PC-9 (cell line): ENCODE measurements at places on chromosomes 16 and 17.

DNA sequence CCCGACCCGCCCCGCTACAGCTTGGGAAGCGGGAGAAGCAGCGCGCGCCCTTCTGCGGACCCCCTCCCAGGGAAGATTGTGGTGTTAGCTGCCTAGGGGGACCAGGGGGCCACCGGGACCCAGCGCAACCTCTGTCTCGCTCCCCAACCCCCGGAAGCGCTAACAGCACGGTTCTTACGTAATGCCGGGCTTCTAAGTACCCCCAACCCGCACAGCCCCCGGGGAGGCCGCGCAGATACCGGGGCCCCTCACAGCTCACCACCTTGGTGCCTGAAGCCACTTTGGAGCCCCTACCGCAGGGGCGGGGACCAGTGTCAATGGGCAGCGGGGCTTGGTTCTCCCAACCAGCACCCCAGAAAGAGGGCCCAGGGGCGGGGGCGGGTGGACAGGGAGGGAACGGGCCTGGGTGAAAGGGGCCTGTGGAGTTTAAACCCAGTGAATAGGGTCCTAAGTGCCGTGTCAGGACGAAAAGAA is 348 bp downstream of the MPP2 start:
- DNase-seq, result no peak

DNA sequence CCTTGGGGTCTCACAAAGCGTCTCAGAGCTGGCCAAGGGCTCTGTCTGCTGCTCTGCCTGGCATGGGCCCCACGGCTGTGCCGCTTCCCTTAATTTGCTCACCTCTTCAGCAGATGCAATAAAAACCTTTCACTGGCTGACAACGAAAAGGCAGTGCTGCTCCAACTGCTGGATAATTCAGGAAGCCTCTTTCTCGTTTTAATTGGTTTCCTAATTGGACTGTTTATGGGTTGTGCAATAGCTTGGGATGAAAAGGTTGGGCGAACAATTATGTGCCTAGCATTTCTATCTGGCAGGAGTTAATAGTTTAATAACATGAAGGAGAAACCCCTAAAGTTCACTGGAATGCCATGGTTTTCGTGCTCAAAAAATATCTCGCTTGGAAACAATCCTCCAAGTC is 234.1 kb upstream of the IRX5 start:
- DNase-seq, result no peak

DNA sequence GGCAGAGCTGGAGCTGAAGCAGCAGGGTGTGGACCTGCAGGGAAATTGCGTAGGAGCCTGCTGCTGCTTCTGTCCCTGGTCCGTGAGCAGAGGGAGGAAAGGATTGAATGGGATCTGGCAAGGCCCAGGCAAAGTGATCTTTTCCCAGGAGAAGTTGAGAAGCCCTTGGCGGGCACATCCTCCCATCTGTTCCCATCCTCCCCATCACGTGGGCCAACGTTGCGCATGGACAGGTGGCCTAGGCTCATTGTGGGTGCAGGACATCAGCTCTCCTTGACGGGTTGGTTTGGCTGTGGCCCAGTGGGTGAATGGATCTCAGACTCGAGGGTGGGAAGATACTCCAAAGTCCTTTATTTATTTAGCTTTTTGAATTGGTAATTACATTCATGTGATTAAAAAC is 29.4 kb upstream of the POLR3E start:
- DNase-seq, result no peak

GRCh38 chr16:56738221-56738620 is 8.3 kb downstream of the NUP93 start:
- DNase-seq, result no peak

DNA sequence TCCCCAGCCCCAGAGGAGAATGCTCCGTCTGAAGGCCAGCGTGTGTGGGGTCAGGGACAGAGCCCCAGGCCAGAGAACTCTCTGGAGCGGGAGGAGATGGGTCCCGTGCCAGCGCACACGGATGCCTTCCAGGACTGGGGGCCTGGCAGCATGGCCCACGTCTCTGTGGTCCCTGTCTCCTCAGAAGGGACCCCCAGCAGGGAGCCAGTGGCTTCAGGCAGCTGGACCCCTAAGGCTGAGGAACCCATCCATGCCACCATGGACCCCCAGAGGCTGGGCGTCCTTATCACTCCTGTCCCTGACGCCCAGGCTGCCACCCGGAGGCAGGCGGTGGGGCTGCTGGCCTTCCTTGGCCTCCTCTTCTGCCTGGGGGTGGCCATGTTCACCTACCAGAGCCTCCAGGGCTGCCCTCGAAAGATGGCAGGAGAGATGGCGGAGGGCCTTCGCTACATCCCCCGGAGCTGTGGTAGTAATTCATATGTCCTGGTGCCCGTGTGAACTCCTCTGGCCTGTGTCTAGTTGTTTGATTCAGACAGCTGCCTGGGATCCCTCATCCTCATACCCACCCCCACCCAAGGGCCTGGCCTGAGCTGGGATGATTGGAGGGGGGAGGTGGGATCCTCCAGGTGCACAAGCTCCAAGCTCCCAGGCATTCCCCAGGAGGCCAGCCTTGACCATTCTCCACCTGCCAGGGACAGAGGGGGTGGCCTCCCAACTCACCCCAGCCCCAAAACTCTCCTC is 10.4 kb downstream of the CX3CL1 start:
- DNase-seq, result no peak

- DNase-seq, result no peak
Observed at GRCh38 chr17:67628580-67629013, 89.1 kb upstream of the NOL11 start.

GRCh38 chr17:78652024-78652423 is 74.8 kb upstream of the DNAH17 start:
- DNase-seq, result no peak

- peak; percentile 70 for DNase-seq
Observed at GRCh38 chr16:57409870-57410587, 5.5 kb downstream of the CCL17 start.

GRCh38 chr16:57184887-57185445 is 873 bp downstream of the PSME3IP1 start:
- DNase-seq, result no peak

DNA sequence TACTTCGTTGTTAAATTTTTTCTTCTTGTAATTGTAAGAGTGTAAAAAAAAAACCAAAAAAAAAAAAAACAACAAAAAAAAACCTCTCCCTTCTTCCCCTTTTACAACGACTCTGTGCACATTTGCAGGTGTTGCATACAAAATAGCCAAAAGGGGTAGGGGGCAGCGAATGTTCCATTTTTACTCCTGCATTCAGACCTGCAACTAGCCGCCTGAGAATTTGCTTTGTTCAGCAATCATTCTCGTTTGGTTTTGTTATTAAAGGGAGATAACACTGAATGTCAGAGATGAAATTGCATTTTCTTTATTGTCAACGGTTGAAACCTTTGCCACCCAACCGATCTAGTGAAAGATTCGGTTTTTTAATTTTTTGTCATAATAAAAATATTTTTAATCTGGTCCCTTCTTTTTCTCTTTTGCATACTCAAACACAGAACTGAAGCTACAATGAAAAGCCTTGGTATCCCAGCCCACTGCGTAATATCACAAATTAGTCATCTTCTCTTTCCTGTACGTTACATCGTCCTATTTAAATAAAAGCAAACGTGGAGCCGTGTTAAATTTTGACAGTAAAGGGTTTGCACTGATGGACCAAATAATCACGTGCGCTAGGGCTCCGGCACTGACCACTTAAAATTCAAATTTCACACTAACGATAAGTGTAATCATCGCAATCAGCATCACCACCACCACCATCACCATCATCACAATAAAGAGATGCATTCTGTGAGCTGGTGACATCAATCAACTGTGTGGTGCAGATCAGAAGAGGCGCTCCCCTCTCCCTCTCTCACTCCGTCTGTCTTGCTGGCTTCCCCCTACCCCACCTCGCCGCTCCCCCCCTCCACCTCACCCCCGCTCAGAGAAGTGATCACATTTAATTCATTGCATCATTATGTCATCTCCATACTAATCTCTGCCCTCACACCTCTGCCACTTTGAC is 406.2 kb upstream of the PSMD7 start:
- DNase-seq, result no peak

GRCh38 chr16:54370278-54371040 is 83.9 kb upstream of the IRX3 start:
- DNase-seq, result no peak

DNA sequence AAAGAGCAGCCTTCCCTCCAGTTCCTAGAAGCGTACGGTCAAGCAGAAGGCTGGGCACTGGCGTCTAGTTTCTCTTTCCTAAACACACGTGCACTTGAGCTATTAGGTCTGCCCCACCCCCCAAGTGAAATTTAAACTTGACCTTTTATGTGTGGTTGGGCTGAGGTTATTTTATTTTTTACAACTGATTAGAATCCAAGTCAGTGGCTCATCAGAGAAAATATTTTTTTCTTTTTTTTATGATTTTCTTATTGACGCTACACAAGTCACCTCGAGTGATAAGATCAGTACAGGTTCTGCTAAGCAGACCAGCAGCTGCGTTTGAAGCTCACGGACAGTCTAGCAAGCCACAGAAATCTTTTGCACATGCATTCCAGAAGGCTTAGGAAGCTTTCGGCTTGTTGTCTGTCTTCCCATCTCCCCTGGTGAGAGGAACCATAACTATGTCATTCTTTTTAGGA is 95.1 kb downstream of the ZFHX3 start:
- no peak for DNase-seq

GRCh38 chr16:58422809-58423208 is 30.5 kb downstream of the GINS3 start:
- no peak for DNase-seq

DNA sequence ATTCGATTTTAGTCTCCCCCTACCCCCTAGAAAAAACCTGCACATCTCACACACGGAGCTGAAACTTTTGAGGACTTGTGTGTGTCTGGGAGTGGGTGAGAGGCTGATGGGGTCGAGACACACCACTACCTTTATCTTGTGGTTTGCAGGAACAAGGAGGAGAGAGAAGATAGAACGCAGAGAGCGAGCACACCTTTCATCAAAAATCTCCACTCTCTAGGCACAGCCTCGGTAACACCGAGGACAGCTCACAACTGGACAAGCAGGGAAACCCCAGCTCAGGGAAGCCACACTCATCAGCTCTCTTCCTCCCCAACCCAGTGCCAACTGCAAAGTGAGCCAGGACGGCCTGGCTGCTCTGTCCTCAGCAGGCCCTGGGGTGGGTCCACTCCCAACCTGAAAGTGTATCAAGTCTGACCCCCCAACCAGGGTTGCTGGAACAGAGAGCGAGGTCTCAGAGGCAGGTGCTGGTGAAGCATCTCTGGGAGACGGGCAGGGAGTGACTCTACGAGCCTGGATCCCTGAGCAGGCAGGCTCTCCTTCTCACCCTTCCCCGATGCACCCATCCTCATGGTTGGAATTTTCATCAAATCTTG is 5.2 kb upstream of the GHDC start:
- no peak for DNase-seq

DNA sequence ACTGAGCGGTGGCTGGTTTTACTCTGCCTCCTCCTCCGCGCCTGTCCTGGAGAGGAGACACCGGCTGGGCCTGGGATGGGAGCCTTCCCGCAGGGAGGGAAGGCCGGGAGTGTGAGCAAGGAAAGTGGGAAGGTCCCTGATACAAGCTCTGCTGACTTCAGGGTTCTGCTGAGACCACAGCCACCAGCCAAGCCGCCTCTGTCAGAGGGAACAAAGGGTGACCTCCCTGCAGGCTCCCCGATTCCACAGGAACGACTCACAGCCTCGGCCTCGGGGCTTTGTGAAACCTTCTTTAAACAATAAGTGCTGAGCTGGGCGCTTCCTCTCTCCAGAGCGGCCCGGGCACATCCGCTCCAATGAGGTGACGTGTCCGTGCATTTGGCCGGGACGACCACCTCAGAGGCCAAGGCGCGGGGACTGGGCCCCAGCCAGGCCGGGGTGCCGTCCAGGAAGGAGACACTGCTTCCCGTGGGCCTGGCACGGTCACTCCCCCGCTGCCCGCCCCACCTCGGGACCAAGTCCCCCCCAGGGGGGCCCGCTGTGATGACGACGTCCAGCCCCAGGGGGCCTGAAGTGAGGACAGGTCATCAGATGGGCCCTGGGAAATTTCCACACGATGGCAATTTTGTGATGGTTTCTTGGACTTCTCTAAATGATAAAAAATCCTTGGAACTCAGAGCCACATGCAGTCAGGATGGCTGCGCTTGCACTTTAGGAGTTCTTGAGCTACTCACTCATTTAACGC is 11.8 kb upstream of the CIBAR2 start:
- peak; percentile 48 for DNase-seq

- DNase-seq, result no peak
Observed at GRCh38 chr17:75625813-75626486, 7.3 kb upstream of the SMIM5 start.

DNA sequence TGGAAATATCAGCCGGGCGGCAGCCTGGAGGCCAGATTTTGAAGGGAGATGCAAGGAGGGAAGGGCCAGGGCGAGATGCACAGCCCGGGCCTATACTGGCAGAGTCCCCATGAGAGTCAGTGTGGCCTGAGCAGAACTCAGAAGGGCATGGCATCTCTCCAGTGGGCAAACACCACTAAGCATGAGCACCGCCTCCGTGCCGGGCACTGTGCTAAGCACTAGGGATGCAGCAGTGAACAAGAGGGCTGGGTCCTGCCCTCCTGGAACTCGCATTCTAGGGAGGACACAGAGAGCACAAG is 33.5 kb downstream of the TK2 start:
- no peak for DNase-seq

DNA sequence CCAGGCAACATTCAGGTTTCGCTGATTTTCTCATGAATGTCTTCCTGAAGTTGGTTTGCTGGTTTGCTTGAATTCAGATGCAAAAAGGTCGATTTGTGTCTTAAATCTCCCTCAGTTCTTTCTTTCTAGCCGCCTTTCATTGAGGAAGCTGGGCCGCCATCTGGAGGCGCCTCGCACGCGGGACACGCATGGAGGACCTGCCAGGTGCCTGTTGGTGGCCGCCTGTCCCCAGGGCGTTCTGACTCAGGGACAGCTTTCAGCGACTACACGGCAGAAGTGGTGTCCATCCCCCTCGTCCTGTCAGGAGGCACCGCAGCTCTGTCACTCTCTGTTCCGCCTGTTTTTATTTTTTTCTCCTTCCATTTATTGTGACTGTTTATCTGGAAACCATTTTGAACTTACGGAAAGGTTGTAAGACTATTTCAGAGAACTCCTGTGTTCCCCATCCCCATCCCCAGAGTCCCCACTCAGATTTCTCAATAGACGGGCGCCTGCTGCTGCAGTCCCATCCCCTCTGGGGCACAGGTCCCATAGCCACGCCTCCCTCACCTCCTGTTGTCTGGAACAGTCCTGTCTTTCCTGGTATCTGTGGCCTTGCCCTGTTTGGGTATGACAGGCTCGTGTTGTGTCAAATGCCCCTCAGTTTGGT is 33.2 kb downstream of the COX4I1 start:
- DNase-seq, result no peak

DNA sequence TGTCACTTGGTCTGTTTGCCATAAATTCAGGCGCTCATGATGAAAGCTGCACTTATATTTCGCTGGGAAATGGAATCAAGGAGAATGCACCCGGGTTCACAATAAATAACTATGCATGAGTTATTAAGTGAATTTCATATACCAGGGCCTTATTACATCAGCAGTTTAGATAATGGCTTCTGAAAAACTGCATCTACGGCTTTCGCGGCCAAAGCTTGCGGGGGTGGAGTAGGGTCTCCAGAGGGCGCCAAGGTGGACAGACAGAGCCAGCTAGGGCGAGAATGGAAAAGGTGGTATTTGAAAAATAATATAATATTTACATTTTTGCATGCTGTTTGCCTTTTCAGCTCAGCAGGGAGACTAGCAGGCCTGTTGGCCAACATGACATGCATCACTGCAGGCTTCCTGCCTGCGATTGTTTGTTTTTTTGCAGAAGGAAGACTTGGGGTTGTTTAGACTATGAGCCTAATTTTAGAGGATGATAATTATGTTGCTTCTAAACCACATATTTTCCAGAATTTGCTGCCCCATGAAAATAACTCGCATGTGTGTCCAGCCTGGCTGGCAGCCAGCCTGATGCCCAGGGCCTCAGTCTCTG is 173.8 kb upstream of the IRX3 start:
- no peak for DNase-seq

- peak; percentile 81 for DNase-seq
Observed at GRCh38 chr16:8878523-8878911, 3.6 kb upstream of the LITAFD start.
